ENCODE measurements at places on chromosomes 6 and 20.

- no peak for DNase-seq
Measured at GRCh38 chr6:160573943-160574342, 90.1 kb downstream of the LPA start.

GRCh38 chr6:45812922-45813321 lies 202.7 kb downstream of the CLIC5 start:
- no peak for DNase-seq

GRCh38 chr6:119934816-119935215 lies 585.3 kb upstream of the MAN1A1 start:
- DNase-seq: no peak

DNA sequence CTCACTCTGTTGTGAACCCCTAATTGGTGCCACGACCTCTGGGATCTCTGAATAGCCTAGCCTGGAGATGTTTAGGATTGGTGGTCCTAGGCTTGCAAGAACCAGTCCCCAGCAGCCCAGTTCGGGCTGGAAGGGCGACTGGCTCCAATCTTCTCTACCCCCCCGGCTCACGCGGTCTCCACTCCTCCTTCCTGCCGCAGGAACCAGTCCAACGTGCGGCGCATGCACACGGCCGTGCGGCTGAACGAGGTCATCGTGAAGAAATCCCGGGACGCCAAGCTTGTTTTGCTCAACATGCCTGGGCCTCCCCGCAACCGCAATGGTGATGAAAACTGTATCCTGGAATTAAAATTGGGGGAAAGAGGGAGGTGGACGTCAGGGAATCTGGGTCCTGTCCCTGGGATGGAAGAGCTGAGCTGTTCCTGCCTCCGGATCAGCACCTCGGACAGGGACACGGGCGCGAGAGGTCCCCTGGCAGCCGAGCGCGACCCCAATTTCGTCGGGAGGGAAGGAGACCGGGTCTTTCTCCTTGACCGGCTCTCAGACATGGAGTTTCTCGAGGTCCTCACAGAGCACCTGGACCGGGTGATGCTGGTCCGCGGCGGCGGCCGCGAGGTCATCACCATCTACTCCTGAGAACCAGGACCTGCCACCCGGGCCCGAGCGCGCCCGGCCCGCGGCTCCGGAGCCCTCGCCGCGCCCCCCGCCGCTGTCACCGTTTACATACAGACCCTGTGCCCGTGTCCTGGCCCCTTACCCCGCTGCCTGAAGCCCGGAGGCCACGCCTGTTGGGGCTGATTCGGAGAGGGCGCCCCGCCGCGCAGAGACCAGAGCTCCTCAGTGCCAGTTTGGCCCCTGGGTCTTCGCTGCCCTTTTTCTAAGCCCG lies 28.2 kb downstream of the SLC12A5 start:
- no peak for DNase-seq

DNA sequence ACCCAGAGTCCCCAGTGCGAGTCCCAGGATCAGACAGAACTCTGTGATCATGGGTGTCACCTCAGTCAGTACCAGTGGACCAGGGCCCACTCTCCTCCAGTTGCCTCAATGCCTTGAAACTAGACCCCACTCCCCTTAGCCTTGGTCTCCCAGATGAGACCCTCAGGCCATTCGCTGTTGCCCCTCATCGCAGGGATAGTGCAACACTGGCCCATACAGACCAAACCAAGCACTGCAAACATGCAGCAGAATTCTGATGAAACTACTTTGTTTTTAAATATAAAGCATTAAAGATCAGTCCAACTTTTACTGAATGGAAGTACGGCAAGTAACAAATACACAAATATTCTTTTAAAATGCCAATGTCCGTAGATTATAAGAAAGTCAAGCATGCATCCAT lies 101.2 kb upstream of the NT5E start:
- DNase-seq: no peak

DNA sequence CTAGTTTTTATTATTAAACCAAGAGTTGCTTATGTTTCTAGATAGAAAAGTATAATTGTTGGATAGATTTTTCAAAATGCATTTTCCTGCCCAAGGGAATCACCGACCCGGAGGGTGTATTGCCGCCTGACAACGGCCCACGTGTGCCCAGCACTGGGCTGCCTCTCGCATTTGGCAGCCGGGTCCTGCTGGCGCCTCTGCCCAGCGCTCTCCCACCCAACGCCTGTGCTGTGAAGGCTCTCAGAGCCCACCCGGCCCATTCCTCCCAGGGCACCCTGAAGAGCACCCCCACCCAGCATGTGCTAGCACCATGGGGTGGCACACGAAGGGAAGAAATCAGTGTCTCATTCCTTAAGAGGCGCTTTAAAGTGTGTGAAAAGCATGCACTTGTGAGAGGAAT lies 88.3 kb upstream of the AFDN start:
- DNase-seq: no peak

- no peak for DNase-seq
Measured at GRCh38 chr6:132128424-132128823, 177.3 kb upstream of the CCN2 start.

DNA sequence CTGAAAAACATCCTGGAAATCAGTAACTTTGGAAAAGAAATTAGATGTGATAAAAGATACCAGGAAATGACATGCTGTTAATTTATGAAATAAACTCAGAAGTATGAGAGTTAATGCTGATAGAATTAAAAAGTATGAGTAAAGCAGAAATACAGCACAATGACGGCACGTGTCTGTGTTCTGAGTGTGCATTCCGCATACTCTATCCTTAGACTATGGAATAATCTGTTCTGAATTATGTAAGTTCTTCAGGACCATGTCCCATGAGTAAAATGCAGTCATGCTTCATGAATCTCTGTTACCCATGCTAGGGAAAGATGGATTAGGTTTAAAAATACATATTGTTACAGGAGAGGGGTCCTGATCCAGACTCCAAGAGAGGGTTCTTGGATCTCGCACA lies 21.7 kb downstream of the HECA start:
- DNase-seq: no peak

DNA sequence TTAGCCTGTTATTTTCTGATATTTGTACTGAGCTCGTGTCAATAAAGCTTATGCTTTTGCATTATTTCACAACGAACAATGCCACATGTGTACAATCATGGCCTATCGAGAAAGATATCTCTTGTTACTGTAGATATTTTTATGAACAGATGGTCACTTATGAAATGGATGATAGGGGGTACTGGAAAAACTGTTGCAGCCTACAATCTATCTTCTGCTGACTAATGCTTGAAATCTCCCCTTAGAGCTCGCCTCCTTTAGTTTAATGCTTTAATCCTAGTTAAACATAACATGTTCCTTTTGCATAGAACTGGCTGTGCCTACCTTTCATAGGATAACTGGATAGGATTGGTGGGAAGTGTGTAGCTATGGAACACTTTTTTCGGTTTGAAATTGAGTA lies 296.2 kb downstream of the FARS2 start:
- DNase-seq: no peak

DNA sequence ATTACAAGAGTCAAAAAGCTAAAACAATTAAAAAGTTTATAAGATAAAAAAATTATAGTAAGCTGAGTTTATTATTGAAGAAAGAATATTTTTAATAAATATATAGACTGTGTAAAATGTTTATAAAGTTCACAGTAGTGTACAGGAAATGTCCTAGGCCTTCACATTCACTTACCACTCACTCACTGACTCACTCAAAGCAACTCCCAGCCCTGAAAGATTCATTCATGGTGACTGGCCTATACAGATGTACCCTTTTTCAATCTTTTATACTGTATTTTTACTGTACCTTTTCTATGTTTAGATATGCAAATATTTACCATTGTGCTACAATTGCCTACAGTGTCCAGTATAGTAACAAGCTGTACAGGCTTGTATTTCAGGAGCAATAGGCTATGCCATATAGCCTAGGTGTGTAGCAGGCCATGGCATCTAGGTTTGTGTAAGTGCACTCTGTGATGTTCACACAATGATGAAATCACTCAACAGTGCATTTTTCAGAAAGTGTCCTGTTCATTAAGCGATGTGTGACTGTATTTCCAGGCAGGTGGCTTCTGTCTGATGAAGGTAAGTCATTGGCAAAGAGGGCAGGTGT lies 130.2 kb downstream of the BTBD3 start:
- no peak for DNase-seq

DNA sequence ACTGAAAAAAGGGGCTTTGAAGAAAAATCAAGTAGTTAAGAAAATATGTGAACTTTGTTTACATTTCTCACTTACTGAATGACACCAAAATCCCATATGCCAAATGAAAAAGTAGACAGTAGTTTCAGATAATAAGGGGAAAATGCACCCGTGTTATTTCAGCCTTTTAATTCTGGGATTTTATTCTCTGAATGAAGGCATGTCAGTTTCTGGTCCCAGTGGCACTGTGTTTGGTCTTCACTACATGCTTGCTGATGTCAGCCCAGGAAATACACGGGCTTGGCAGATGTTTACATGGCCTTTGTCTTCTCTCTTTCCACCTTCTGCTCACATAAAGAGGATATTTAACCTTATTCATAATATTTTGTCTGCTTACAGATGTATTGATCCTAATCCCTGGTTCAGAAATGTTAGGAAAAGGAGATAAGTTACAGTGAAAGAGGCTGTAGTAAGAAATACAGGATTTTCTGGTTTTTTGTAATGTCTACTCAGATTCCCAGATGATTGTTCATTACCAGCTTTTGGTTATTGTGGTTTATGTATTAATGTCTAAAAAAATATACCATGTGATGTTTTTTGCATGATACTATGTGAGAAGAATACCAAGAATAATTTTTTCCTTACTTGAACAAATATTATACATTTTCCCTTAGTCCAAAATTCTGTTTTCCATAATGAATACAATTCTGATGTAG lies 27.7 kb downstream of the DSE start:
- DNase-seq: no peak

GRCh38 chr20:37543828-37544227 lies 16.2 kb upstream of the BLCAP start:
- no peak for DNase-seq

DNA sequence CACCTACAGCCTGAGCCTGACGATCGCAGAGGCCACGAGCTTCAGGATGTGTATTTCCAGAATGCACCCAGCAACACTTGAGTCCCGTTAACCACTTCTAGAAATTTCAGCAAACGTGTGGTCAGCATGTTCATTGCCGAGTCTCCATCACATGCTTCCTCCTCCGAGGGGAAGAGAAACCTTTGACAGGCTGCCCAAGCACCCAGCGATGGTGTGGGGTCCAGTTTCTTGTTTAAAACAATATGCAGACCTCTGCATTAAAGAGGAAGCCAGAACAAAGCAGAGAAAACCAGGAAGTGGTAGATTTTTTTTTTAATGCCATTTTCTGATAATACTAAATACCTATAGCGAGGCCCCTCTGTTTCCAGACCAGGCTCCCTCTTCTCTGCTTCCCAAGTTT lies 71.9 kb downstream of the GNAS-AS1 start:
- DNase-seq: no peak

GRCh38 chr6:23174781-23175361 lies 605.5 kb downstream of the HDGFL1 start:
- no peak for DNase-seq

- no peak for DNase-seq
Measured at GRCh38 chr20:20215976-20216727, 151.8 kb upstream of the INSM1 start.

DNA sequence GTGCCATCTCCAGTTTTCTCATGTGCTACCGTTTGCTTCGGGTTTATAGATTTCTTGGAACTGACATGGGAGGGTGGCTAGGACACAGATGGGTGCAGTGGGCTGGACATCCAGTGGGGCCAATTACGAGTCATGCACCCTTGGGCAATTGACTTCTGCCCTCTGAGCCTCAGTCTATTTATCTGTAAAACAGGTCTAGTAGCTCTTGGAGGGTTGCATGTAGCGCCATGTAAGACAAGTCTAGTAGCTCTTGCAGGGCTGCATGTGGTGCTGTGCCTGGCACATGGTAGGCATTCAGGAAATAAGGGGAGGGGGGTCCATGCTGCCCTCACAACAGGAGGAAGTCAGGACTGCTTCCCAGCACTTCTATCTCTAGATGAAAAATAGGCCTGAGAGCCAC lies 15.3 kb downstream of the PMEPA1 start:
- no peak for DNase-seq

DNA sequence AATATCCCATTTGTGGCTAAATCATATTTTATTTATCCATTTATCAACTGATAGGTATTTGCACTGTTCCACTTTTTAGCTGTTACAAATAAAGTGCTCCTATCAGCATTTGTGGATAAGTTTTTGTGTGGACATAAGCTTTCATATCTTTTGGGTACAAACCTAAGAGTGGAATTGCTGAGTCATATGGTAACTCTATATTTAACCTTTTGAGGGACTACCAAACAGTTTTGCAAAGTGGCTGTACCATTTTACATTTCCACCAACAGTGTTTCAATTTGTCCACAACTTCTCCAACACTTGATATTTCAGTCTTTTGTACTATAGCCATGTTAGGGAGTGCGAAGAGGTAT lies 23.6 kb upstream of the ECHDC1 start:
- no peak for DNase-seq
